ENCODE measurements at places on chromosomes 2 and 18. TPM values are rescaled to one million over a fixed set of nuclear protein-coding genes. Genes with fewer than 3 reads are reported as not detected.

The LINC00305 gene
- not detected for total RNA-seq

The PROKR1 gene
- total RNA-seq = not detected

The USP37 gene
- 50.4 TPM for total RNA-seq

The SP5 gene
- not detected for total RNA-seq

The HOXD11 gene
- not detected for total RNA-seq

The DCDC2C gene
- total RNA-seq = not detected

The HTR2B gene
- total RNA-seq = not detected

The HAUS1 gene
- 41.8 TPM for total RNA-seq

The CLEC4F gene
- total RNA-seq = 0.10 TPM

The CAPN14 gene
- 0.20 TPM for total RNA-seq

The PAX8 gene
- 1.6 TPM for total RNA-seq

The FAM237A gene
- not detected for total RNA-seq
